Daoy (cell line): ENCODE measurements at places on chromosomes 1 and 21. TPM values are rescaled to one million over a fixed set of nuclear protein-coding genes. Genes with fewer than 3 reads are reported as not detected.
A peak's percentile ranks its signal among the peaks of the same experiment; 100 is the strongest.

DNA sequence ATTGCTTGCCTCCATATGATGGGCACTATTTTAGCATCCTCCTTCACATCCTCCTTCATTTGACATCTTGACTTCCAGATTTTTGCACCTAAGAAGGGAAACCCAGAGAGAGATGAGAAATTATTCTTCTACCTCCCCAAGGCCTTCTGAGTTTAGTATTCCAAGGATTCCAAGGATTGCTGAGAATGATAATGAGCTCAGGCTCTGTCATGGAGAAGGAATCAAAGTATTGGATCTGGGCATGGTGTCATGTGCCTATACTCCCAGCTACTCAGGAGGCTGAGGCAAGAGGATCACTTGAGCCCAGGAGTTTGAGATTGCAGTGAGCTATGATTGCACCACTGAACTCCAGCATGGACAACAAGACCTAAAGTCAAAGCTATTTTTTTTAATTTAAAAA, 26.6 kb upstream of the ZNF281 start:
- no peak for DNase-seq

GRCh38 chr1:34367954-34368353, 191.2 kb downstream of the C1orf94 start:
- no peak for DNase-seq

The C4BPA gene
- not detected in 2 replicates for total RNA-seq

The PLCH2 gene
- 0.06 TPM in 1 of 2 replicates, not detected in the other for total RNA-seq

GRCh38 chr1:112380356-112380755, 15.7 kb upstream of the CTTNBP2NL start:
- DNase-seq: no peak

DNA sequence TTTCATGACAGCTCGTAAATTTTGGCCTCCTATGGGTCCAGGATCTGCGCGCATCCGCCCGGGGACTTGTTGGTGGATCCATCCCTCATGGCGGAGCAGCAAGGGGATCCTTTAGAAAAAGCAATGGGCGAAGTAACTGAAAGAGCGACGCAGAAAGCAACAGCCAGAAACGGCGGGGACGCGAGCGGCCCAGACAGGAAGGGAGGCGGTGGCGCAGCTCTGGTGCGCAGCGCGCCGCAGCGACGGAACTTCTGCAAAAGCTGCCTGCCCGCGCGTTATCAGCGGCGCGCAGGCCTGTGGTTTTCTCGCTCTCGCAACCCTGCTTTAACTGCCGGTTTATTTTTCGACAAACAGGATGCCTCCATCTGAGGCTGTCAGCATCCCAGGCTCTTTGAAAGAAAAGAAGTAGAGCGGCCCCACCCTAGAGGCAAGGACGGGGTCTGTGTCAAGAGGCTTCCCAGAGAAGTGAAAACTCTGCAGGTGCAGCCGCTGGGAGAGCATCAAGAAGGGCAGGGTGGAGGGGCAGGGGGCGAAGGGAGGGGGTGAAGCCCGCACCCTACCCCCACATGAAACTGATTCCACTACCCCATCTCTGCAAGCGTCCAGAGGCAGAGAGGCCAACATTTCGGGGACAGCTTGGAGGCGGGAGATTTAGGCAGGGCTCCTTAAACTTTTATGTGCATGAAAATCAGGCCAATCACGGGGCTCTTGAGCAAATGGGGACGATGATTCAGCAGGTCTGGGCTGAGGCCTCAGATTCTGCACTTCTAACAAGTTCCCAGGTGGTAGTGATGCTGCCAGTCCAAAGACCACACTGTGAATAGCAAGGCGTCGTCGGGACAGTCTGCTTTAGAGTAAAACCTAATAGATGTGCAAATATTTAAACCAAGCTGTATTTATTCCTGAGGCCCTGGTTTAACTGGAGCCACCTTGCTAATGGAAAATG, 22.2 kb downstream of the RUNX1 start:
- no peak for DNase-seq

- DNase-seq: peak; percentile 12
Measured at GRCh38 chr21:30058928-30059327, 107.7 kb downstream of the CLDN17 start.

The WNT9A gene
- 0.57 and 1.8 TPM in 2 replicates for total RNA-seq

GRCh38 chr1:10601342-10602070, 126.8 kb downstream of the PEX14 start:
- no peak for DNase-seq

- DNase-seq: no peak
Measured at GRCh38 chr1:201599548-201599947, 60.6 kb downstream of the NAV1 start.

The SLC44A5 gene
- 0.91 and 1.6 TPM in 2 replicates for total RNA-seq

DNA sequence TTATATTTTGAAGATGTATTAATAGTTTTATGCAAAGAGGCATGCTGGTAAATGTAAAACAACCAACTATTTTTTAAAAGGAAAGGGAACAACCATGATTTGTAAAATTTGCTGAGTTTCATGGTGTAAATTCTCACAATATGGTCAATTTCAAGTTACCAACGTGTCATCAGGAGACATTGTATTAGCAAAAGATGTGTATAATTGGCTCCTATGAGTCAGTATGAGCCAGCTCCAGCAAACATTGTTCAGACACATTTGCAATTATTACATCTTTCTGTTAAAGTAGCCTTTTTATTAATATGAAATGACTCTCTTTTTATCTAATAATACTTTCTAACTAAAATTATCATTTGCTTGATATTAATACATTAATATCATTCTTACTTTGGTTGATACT, 15.3 kb downstream of the CFH start:
- DNase-seq: no peak

GRCh38 chr1:174217787-174218574, 58.7 kb downstream of the RABGAP1L start:
- DNase-seq: peak; percentile 16

DNA sequence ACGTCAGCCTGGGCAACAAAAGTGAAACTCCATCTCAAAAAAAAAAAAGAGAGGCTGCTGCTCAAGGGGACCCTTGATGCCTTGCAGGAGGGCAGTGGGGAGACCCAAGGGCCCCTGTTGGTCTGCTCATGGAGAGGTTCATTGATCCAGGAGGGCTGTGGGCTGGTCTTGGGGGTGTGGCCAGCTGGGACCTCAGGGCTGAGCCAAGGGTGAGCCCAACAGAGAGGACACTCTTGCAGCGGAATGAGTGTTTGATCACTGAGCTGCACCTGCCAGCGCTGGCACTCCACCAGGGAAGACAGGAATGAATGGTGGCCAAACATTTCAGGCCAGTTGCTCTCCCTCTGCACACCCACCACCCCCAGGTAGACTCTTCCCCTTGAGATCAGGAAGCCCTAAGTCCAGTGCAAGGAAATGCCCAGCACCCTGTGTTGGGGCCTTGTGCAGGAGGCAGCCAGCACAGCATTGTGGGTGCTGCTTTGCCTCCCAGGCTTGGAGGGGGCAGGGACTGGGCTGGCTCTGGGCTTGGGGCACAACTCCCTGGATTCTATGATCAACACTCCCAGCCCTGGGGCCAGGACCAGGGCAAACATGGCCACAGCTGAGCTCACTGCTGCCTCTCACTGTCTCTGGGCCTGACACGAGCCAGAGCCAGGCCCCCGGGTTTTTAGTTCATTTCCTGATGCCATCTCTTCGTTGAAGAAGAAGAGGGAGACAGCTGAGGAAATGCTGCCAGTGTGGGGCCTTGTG, 50.7 kb downstream of the IRF2BP2 start:
- no peak for DNase-seq

DNA sequence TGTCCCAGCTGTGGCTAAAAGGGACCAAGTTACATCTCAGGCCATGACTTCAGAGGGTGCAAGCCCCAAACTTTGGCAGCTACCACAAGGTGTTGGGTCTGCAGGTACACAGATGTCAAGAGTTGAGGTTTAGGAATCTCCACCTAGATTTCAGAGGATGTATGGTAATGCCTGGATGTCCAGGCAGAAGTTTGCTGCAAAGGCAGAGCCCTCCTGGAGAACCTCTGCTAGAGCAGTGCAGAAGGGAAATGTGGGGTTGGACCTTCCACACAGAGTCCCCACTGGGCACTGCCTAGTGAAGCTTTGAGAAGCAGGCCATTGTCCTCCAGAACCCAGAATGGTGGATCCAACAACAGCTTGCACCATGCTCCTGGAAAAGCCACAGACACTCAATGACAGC, 10.1 kb upstream of the PHGDH start:
- DNase-seq: no peak

The ZBTB8OS gene
- 94.3 and 101 TPM in 2 replicates for total RNA-seq

DNA sequence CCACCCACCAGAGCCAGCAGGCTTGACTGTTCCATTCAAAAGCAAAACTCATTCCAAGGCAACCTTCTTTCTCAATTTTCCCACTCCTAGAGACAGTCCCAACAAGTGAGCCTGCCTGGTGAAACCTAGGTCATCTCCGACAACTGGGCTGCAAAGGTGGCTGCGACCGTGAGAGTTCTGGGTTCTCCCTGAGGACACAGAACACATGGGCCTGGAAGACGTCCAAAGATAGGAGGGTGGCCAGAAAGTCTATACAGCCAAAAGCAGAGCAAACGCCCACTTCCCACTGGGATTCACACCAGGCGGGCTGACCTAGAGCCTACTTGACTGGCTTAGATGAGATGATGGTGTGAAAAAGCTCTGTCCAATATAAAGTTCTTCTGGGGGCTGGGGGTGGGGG, 90.2 kb upstream of the GRIK3 start:
- DNase-seq: no peak

- no peak for DNase-seq
Measured at GRCh38 chr1:59731591-59731990, 83.2 kb upstream of the HOOK1 start.

DNA sequence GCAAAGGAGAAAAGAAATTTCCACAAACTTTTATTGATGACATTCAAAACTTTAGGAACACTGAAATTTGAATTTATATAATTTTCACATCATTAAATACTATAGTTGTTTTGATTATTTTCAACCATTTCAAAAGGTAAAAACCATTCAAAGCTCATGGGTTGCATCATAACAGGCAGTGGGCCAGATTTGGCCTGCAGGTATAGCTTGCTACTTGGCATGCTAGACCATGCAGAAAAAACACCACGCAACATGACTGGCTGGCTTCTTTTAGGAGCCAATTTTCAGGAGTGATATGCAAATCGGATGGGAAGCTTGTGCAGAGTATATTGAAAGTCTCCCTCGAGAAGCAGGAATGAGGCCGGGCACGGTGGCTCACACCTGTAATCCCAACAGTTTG, 144.8 kb downstream of the GLUL start:
- DNase-seq: no peak

The MAN1C1 gene
- 0.63 and 1.1 TPM in 2 replicates for total RNA-seq

DNA sequence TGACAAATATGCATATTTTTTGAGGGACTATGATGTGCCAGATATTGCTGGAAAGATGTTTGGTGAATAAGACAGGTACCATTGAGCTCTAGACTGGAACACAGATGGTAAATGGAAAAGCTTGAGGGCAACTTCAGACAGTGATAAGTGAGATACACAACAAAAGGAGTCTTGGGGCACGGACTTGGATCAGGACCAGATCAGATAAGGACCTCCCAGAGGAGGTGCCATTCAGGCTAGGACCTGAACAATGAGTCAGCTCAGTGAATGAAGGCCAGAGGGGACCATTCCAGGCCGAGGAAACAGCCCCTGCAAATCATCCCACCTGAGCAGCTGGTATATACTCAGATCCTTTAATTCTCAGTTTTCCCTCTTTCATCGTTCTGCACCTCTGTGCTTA, 1.8 kb upstream of the KCNJ15 start:
- DNase-seq: peak; percentile 83

DNA sequence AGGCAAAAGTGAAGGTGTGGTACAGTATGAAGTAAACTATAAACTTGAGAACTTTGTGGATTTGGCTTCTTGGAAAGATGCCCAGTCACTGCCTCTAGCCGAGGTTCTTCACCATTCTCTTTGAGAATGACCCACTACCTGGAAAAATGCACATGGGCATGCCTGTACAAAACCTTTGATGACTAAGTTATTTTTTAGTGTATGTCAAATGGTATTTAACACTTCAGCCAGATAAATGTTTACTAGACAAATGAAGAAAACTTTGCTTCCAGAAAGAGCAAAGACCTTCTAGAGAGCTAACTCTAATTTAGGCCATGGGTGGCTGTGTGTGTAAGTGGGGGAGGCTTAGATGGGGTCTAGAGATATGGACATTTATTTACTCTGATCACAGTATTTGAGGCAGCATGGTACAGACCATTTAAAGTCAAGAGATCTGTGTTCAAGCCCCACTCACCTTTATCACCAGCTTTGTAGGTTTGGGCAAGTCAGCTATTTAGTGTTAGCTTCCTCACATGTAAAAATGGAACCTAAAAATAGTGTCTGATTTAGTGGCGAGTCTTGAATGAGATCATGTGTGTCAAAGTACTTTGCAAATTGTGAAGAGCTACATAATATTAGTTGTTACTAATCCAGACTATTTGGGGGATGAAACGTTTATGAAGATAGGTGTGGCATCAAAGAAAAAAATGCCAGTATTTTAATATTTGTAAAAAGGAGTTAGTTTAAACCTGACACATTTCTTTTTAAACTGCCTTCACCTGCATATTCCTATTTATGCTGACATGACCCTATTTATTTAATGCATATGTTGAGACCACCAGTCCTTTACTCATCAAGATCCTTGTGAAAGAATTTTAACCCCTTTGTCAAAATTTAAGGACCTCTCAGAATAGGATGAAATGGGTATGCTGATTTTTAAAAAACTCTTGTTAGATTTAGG, 20.2 kb downstream of the NFYC start:
- peak; percentile 59 for DNase-seq

GRCh38 chr1:97920276-97920831, 480 bp downstream of the DPYD start:
- peak; percentile 48 for DNase-seq

The PRAMEF15 gene
- not detected in 2 replicates for total RNA-seq

The CLCA4 gene
- not detected in 2 replicates for total RNA-seq

The FCGR3B gene
- not detected in 2 replicates for total RNA-seq

DNA sequence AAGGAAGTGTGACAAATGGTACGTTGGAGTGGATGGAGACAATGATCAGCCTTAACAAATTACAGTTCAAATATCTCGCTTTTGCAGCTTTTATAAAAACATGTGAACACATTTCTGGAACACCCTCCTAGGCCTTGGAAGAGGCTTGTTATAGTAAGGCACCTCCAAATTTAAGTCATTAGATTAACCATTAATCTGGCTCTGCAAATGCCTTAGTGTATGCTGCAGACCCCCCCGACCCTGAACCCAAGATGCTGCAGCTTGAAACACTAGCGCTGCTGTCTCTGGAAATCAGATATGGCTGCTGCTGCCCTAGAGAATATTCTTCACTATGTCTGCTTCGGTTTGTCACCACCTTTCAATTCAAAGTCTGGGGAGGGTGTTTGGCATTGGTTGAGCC, 196.4 kb downstream of the MIS18A start:
- no peak for DNase-seq

GRCh38 chr1:174999936-175000696, at the start of gene CACYBP:
CACYBP (plus strand) TSS chr1:174999947; CDS start chr1:175000181, 234 bp downstream.
- no peak for DNase-seq

The ESPN gene
- not detected in 2 replicates for total RNA-seq
